ENCODE measurements at places on chromosomes 13 and 19.

GRCh38 chr13:51397262-51397941 lies 55.4 kb downstream of the INTS6 start:
- no peak for DNase-seq

GRCh38 chr19:54189735-54190502 lies 539 bp upstream of the MBOAT7 start:
- peak; percentile 100 for DNase-seq

GRCh38 chr13:50526661-50527071 lies 316.8 kb downstream of the DLEU7 start:
- peak; percentile 53 for DNase-seq

DNA sequence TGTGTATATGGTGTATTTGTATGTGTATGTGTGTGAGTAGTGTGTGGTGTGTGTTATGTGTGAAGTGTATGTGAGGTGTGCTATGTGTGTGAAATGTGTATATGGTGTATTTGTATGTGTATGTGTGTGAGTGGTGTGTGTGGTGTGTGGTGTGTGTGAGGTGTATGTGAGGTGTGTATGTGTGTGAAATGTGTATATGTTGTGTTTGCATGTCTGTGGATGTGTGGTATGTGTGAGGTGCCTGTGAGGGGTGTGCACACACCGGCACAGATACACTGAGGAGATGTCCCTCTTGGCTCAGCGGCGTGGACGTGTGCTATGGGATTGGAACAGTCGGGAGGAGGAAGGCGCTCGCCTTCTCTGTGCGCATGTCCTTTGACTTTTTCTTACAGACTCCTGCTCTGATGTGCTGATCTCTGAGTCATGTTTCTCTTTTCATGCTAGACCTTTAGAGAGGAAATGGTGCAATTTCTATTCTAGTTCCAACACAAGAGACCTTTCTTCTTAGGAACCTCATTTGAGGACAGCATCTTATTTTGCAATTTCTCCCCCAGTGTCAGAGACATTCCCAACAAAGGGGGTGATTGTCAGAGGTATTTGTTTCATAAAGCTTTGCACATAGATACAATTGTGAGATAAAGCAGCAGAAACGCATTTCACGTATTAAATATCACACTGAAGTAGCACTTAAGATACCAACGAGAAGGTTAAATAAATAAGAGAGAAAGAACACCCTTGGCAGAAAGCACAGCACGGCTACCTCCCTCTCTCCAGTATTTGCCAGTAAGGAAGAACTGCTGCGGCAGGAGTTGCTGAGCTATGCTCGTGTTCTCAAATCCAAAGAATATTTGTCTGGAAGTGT lies 11.3 kb upstream of the TNFRSF19 start:
- DNase-seq = peak; percentile 55

DNA sequence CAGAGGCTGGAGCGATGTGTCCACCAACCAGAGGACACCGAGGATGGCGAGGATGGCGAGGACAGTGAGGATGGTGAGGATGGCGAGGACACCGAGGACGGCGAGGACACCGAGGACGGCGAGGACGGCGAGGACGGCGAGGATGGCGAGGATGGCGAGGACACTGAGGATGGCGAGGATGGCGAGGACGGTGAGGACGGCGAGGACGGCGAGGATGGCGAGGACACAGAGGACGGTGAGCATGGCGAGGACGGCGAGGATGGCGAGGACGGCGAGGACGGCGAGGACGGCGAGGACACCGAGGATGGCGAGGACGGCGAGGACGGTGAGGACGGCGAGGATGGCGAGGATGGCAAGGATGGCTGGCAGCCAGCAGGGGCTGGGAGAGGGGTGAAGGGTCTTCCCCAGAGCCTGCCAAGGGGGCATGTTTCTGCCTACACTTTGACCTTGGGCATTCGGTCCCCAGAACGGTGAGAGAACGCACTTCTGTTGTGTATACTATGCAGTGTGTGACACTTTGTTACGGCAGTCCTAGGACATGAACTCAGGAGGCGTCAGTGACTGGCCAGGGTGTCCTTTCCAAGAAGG lies 44.4 kb upstream of the ATP11A start:
- DNase-seq = no peak

DNA sequence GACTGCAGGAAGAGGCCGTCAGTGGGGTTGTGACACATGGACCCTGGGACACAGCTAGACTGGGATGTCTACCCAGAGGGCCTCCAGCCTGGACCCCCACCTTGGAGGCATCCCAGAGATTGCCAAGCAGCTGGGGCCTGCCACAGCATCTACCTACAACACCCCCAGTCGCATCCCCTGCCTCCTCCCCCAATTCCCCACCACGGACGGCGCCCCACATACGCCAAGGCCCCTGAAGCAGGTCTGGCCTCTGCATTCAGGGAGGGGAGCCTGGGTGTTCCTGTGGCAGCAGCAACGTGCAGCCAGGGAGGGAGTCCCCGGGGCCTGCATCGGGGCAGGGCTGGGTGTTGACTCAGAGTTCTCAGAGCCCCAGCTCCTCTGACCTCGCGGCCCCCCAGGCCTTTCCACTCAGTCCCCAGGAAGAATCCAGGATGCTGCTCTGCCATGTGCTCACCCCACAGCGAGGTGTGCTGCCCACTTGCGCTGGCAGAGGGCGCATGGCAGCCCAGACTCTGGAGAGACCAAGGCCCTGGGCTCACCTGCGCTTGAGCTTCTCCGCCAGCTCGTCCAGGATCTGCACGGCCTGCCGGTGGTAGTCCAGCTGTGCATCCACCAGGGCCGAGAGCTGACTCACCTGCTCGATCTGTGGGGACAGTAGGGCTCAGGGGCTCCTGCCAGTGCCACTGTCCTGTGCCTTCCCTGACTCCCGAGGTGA lies 19.6 kb downstream of the MPND start:
- DNase-seq = no peak

GRCh38 chr19:48928164-48929025 lies 5.1 kb upstream of the DHDH start:
- no peak for DNase-seq

DNA sequence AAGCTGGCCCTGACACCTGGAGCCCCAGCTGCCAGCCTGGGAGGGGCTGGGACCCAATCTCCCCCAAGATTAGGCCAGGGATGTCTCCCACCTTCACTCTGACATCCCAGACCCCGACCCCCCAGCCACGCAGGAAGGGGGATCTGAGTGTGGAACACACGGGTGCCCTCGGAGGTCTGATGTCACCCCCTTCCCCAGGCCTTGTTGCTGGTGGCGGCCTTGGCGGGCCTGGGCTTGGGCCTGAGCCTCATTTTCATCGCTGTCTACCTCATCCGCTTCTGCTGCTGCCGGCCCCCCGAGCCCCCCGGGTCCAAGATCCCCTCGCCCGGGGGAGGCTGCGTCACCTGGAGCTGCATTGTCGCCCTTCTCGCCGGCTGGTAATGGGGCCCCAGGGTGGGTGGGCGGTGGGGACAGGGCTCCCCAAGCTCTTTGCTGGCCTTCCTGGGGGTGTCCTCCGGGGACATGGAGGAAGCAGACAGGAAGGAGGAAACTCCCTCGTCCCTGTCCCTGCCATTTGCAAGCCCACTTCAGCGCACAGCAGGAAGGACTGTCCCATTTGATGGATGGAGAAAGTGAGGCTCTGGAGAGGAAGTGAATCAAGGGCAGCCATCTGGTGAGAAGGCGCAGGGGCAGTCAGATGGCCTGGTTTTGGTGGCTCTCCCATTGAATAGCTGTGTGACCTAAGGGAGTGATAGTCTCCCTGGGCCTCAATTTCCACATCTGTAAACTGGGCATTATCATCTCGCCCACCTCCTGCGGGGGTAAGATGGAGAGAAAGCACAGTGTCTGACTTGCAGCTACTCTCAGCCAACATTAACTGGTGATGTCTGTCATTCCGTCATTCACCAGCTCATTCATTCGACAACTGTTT lies 3.9 kb downstream of the TTYH1 start:
- DNase-seq = no peak
